ENCODE measurements at places on chromosomes 4 and X.

- no peak for DNase-seq
Measured at GRCh38 chr4:6951880-6952381, 42.3 kb downstream of the TBC1D14 start.

- DNase-seq = peak; percentile 1
Measured at GRCh38 chrX:68433155-68433980, at the start of gene OPHN1. OPHN1 (minus strand) TSS chrX:68433495; CDS start chrX:68433020, 475 bp downstream.

DNA sequence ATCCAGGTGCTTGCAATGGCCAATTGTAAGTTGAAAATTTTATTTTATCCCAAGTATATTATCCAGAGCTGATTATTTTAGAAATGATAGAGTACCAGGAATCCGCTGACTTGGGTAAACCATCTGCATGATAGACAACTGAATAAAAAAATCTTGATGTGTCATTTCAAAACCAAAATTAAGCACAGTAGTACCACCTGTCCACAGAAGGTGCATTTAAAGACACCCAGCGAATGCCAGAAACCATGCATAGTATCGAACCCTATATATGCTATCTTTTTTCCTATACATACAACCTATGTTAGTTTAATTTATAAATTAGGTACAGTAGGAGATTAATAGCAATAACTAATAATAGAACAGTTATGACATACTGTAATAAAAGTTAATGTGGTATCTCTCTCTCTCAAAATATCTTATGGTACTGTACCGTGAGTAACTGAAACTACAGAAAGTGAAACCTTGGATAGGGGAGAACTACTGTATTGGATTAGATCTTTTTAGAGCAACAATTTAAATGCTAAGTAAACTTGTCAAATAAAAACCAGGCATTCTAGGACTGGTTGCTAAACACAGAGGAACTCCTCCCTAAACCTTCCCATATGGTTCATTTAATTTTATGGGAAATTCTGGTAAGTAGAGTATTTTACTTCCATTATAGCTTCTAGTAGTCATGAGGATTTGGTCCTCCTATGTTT is 6.2 kb downstream of the NEIL3 start:
- DNase-seq = no peak

DNA sequence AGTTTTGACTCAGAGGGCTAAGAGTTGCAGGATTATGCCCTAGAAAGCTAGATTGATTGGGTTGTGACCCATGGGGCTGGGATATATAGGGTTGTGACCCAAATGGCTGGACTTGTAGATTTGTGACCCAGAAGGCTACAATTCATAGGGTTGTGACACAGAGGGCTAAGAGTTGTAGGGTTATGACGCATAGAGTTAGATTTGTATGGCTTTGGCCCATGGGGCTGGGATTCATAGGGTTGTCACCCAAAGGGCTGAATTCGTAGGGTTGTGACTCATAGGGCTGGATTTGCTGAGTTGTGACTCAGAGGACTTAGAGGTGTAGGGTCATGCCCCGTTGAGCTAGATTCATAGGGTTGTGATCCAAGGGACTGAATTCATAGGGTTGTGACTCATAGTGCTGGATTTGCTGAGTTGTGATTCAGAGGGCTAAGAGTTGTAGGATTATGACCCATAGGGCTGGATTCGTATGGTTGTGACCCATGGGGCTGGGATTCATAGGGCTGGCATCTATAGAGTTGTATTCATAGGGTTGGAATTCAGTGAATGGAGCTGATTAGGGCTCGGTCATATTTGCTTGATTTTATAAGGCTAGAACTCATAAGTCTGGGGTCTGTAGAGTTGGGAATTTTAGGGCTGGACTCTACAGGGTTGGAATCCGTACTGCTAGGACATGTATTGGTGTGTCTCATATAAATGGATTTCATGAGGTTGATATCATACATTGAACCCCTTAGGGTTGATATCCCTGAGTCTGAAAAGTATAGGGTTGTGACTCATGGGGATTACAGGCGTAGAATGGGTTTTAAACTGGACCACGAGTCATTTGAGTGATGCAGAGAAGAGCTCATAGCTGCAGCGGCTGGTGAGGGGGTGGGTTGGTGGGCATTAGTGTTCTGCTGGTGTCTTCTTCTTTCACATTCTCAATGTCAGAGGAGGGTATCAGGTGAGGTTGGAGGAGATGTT is 125.7 kb downstream of the CRLF2 start:
- DNase-seq = no peak

GRCh38 chr4:99845179-99845578 is 28.6 kb downstream of the DAPP1 start:
- DNase-seq = no peak

Data from stimulated activated CD4-positive, alpha-beta T cell treated with anti-CD3 and anti-CD28 coated beads, Interleukin-1b, Interleukin-23, amount 100 ng/mL, for 24 hours (primary cell).